ENCODE measurements at places on chromosomes 1 and 21.

- DNase-seq: no peak
Measured at GRCh38 chr1:3408751-3409266, 45.7 kb upstream of the ARHGEF16 start.

DNA sequence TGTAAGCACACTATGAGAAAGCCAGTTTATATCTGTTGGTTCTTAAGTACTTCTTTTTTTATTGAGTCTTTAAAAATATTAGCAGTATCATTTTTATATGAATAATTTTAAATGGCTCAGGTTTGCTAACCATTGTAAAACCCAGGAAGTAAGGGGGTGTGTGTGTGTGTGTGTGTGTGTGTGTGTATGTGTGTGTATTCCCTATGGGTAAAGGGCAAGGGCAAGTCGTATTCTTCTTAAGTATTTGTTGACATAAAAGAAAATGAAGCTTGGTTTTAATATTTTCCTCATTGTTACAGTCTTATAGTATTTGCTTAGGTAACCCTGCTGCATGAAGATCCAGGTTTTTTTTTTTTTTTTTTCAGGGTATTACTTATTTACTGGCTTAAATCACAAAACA, 495.0 kb upstream of the B3GALT2 start:
- no peak for DNase-seq

DNA sequence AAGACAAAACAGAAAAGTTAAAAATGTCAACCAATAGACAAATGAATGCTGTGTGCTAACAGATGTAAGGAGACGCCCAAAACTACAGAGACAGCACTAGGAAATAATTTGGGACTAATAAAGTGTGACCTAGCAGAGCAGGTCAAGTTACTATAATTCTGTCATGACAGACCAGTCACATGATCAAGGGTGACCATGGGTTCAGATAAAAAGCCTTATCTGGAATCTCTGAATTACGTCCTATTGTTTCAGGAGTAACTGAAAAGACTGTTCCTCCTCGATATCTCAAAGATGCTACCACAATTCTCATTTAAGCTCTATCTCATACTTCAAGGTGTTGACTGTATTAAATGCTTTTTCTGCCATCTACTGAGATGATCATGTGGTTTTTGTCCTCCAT, 31.6 kb downstream of the PARP1 start:
- DNase-seq: no peak

- peak; percentile 77 for DNase-seq
Measured at GRCh38 chr1:179809506-179810366, 66.6 kb downstream of the FAM163A start.

- no peak for DNase-seq
Measured at GRCh38 chr1:94550800-94551241, 9.3 kb upstream of the F3 start.
